ENCODE measurements at places on chromosomes 6 and 20. TPM values are rescaled to one million over a fixed set of nuclear protein-coding genes. Genes with fewer than 3 reads are reported as not detected.

DNA sequence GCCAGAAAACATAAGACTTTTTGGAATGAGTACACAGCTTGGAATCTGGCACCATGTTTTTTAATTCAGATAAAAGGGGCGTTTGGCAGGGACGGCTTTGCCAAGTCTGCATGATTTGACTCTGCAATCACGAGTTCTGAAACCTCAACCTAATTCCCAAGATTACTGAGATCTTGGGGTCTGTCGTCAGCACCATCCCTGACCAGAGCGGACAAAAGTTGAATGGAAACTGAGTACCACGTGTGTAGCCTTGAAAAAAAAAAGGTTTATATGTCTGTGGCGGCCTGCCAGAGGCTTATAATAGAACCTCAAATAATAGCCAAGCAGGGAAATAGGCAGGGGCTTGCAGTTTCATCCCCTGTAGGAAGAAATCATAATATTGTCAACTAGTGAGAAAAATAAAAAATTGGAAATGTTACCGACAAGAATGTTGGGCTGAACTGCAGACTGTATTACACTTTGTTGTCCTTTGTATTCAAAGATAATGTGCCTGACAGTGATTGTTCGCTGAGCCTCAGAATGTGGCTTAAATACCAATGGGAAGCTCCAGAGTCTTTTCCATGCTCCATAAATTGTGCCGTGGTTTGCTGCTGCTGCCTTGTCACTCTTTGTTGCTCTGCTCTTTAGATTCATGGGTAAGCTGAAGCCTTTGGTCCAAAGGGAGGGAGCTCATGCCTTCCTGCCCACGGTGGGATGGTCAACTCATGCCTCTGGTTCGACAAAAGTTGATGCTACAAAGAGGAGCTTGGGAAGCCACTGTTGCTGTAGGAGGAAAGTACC, 118.8 kb upstream of the ARID1B start:
- no peak for DNase-seq

Gene ROS1
- 0.15 TPM for polyA plus RNA-seq

GRCh38 chr6:69349771-69350170, 447.0 kb downstream of the LMBRD1 start:
- DNase-seq, result no peak

DNA sequence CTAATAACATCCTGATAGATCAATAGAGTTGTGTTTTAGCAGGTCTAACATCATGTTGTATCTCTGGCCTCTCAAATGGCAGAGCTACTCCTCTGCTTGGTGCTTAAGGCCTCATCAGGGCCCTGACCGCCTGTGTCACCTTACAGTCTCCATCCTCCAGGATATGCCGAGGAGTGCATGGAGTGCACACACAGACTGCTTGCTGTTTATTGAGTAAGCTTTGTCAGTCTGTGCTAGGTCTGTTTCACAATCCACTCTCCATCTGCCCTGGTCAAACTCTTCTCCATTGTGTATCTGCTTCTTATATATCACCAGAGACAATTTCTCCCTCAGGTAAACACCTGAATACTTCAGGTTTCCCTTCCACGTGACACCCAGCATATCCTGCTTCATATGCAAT, 136.1 kb downstream of the SLC24A3 start:
- no peak for DNase-seq

Gene OPRM1
- polyA plus RNA-seq, result not detected

- no peak for DNase-seq
Measured at GRCh38 chr6:80594461-80594860, 488.0 kb downstream of the BCKDHB start.

DNA sequence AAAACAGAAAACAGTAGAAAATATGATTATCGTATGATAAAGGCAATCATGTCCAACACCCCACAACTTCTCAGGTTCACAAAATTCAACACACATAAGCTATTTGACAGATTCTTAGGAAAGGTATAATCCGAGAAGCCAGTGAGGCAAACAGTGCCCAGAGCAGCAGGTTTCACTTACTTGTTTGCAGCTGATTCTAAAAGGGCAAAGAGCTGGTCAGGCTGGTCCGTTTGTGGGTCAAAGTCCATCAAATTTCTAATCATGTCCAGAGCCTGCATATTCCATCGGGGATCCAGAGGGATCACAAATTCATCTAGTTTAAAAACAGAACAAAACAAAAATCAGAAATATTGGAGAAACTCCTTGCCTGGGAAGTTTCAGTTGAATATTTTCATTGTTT, 69.8 kb upstream of the LYRM2 start:
- no peak for DNase-seq

Gene RSPH9
- polyA plus RNA-seq, result 1.5 TPM

DNA sequence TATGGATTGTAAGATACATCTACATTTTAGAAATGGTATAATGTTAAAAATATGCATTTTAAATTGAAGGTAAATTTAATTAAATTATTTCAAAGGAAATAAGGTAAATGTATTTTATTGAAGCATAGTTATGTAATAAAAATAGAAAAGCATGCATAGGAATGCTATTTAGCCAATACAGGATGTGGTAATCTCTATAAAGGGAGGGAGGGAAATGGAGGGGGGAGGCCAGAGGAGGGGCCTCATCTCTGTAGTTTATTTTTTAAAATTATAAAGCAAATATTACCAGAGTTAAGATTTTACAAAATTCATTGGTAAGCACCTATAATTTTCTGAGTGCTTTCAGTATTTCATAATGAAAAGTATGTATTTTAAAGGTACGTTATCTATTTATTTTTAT, 27.2 kb downstream of the SLC16A10 start:
- no peak for DNase-seq

GRCh38 chr20:23654717-23655116, 17.0 kb upstream of the CST3 start:
- DNase-seq, result no peak

DNA sequence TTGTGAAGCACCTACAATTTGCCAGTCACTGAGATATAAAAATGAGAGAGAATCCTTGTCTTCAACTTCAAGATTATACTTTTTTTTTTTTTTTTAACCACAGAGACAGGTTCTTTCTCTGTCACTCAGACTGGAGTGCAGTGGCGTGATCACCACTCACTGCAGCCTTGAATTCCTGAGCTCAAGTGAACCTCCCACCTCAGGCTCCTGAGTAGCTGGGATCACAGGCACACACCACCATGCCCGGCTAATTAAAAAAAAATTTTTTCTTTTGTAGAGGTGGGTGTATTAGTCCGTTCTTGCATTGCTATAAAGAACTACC, 51.6 kb upstream of the PMEPA1 start:
- no peak for DNase-seq

DNA sequence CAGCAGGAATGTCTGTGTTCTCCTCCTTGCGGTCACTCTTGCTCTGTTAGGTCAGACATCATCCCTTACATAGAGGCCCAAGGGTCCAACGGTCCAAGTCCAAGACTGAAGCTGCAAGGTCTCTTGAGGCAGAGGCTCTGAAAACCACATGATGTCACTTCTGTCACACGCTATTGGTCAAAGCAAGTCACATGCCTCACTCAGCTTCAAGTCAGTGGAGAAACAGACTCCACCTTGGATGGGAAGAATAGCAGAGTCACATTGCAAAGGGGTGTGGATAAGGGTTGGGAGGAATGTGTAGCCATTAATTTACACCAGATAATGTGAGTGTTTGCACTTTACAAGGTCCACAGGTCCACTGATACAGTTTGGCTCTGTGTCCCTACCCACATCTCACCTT, 17.5 kb downstream of the SLC52A3 start:
- no peak for DNase-seq

- no peak for DNase-seq
Measured at GRCh38 chr6:33142501-33143070, 49.7 kb downstream of the COL11A2 start.

- DNase-seq, result no peak
Measured at GRCh38 chr6:24898676-24899075, 37.1 kb downstream of the RIPOR2 start.

Gene PROKR2
- polyA plus RNA-seq, result not detected

GRCh38 chr6:136751522-136751956, 40.7 kb downstream of the MAP3K5 start:
- no peak for DNase-seq

- no peak for DNase-seq
Measured at GRCh38 chr6:25777856-25778649, 23.5 kb downstream of the SLC17A4 start.

- DNase-seq, result no peak
Measured at GRCh38 chr20:8213831-8214587, 81.9 kb downstream of the PLCB1 start.

- no peak for DNase-seq
Measured at GRCh38 chr6:167119670-167120582, 3.0 kb upstream of the CCR6 start.

DNA sequence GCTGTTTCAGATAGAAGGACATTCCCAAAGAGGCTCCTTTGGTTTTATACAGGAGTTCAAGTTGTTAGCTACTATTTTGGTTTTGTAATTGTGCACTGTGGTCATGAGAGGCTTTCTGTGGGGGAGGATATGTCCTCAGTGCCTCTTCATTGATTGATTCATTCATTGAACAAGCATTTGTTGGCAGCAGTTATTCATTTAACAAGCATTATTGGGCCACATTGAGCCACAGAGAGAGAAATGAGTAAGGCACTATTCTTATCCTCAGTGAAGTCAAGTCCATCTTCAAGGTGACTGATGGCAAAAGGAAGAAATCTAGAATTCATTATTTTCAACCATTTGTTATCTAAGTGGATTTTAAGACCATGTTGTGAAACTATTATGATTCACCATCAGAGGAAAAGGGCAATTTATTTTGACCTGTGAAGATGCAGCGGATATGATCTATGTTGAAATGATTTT, 697.2 kb upstream of the CITED2 start:
- DNase-seq, result no peak

GRCh38 chr6:16391451-16391912, 153.1 kb downstream of the GMPR start:
- DNase-seq, result no peak
